ENCODE measurements at places on chromosomes 1 and 21. TPM values are rescaled to one million over a fixed set of nuclear protein-coding genes. Genes with fewer than 3 reads are reported as not detected.

DNA sequence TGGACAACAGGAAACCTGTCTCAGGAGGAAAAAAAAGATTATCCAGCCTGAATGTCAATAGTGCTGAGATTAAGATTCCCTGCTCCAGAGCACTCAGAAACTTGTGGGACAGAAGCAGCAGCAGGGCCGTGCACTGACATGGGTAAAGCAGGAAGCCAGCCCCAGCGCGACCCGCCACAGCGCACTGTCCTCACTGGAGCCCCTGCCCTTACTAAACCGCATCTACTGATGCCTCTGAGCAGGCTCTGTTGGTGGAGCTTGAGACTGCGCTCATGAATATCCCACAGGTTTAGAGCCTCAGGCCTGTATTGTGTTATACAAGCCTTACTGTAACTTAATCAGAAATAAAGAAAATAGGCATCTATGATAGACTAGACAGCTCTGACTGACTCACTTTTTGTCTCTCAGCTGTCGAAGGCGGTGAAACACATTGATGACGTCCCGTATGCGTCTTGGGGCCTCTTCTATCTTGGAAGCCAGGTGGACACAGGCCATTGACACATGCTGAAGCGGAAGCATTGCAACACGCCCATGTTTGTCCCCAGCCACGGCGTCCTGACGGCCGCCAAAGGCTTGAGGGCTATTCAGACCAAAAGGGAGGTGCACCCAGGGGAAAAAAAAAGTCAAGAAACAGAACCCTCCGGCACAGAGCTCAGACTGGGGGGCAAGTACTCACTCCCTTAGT, 1.2 kb downstream of the CCNL2 start:
- no peak for DNase-seq

C1orf115 gene
- 22.0 TPM for total RNA-seq

GRCh38 chr1:242211254-242212022, 212.5 kb upstream of the MAP1LC3C start:
- no peak for DNase-seq

TSPEAR gene
- not detected for total RNA-seq

GRCh38 chr21:37699024-37699775, 217.1 kb downstream of the KCNJ6 start:
- DNase-seq: no peak

- DNase-seq: no peak
Measured at GRCh38 chr1:211830055-211830327, 572 bp downstream of the LPGAT1 start.

DNA sequence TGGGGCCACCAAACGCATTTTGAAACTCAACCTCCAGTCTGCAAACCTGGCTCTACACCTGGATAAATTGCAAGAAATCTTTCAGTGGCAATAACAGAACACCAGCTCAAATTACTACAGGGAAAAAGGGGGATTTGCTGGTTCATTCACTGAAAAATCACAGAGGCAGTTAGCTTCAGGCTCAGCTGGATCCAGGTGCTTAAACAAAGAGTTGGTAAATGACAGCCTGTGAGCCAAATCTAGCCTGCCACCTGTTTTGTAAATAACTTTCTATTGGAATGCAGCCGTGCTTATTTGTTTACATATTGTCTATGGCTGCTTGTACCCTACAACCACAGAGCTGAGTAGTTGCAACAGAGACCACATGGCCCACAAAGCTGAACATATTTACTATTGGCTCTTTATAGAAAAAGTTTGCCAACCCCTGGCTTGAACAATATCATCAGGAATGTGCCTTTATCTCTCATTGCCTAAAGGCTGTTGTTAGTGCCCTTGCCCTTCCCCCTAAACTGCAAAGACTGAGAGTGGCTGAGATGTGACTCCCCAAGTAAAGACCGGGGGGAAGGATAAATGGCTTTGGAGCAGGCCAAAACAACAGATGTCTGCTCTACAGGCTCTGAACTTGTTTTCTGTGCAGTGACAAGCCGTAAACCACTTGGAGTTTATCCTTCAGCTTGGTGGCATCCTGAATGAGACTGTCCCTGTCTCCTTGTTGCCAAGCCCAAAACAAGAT, 21.5 kb upstream of the PTPRF start:
- DNase-seq: no peak

TNFRSF8 gene
- total RNA-seq: 0.30 TPM

- no peak for DNase-seq
Measured at GRCh38 chr1:60388092-60388987, 314.8 kb upstream of the C1orf87 start.

LIN28A gene
- total RNA-seq: not detected

DNA sequence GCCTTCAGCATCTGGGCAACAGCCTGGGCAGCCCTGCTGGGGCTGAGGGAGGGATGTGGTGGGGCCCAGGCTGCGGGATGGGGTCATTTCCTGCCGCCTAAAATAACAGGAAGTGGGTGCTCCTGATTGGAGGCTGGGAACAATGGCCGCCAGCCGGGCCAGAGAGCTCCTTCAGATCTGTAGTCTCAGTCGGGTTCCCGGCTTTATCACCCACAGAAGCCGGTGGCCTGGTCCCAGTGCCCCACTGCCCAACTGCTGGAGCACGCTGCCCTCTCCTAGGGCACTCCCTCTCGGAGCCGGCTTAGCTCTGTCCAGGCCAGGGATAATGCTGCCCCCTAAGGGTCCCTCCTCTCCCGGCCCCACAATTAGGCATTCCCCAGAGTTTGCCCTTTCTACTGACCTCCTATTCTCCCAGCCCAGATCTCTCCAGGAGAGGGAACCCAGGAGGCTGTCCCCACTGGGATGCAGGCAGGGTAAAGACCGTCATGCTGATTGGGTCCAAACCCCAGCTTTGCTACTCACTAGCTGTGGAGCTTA, 5.1 kb downstream of the MAP7D1 start:
- DNase-seq: peak; percentile 64

DNA sequence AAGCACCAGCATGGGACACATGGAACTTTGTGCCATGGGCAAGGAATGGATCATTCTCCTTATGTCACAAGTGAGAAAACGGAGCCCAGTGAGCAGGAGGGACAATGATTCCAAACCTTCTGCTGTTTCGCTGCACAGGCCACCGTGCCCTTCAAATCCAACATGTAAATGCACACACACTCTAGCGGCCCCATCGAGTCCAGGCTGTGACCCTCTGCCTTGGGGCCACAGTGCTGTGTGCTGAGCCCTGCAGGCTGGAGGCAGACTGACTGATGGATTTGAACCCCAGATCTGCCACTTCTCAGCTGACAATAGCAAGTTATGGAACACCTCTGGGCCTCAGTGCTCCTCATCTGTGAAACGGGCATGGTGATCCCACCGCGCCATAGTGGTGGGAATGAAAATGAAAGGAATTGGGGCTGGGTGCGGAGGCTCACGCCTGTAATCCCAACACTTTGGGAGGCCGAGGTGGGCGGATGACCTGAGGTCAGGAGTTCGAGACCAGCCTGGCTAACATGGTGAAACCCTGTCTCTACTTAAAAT, 63.6 kb downstream of the ALPL start:
- DNase-seq: no peak

DNA sequence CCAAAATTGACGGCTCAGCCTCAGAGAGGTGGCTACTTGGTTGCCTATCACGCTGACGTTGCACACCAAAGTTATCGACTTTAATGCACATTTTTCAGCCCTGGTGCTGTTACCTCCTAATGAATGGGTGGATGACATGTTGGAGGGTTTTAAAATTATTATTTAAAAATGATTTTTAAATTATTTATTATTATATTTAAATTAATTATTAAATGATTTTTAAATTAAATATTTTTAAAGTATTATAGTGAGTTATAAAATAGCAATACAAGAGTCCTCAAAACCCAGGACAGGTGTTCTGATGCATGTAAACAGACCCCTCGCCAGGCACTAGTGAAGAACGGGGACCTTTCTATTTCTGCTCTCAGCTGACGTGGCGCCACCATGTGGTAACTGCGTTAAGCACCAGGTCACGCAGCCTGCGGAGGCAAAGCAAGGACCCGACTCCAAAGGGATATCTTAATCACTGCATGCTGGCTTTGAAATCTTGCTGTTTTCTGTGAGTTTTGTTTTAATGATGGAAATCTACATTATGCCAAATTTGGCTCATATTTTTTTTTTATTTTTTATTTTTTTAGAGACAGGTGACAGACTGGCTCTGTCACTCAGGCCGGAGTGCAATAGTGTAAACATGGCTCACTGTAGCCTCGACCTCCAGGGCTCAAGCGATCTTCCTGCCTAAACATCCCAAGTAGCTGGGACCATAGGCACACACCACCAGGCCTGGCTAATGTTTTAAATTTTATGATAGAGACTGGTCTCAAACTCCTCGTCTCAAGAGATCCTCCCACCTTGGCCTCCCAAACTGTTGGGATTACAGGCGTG, 22.6 kb downstream of the CASP9 start:
- DNase-seq: no peak

All from Caki2 (cell line).